Activated CD8-positive, alpha-beta memory T cell treated with anti-CD3 and anti-CD28 coated beads, Interleukin-2, amount 10 ng/mL, durations not matched to agents 7 days and 5 days (primary cell): ENCODE measurements at places on chromosomes 3 and 15.

GRCh38 chr3:6733699-6734394, 127.1 kb upstream of the GRM7 start:
- no peak for DNase-seq

DNA sequence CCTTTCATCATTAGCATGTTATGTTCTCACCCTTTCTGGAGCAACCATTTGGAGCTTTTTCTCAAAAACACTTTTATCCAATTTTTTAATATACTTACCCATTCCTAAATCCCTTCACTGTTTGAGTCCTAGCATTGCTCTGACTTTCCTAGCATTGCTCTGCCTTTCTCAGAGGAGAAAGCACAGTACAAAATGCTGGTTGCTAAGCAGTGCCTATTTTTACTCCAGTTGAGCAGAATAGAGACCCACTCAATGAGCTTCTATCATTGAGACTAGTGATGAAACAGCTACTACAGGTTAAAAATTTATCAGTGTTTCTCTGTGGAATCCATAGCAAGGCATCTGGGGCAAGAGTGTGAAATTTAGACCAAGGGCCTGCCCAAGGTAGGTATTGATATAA, 21.8 kb upstream of the IL1RAP start:
- no peak for DNase-seq

GRCh38 chr3:76134166-76134565, 348.8 kb upstream of the ZNF717 start:
- no peak for DNase-seq

GRCh38 chr3:157775446-157775845, 272.2 kb upstream of the VEPH1 start:
- DNase-seq = no peak

DNA sequence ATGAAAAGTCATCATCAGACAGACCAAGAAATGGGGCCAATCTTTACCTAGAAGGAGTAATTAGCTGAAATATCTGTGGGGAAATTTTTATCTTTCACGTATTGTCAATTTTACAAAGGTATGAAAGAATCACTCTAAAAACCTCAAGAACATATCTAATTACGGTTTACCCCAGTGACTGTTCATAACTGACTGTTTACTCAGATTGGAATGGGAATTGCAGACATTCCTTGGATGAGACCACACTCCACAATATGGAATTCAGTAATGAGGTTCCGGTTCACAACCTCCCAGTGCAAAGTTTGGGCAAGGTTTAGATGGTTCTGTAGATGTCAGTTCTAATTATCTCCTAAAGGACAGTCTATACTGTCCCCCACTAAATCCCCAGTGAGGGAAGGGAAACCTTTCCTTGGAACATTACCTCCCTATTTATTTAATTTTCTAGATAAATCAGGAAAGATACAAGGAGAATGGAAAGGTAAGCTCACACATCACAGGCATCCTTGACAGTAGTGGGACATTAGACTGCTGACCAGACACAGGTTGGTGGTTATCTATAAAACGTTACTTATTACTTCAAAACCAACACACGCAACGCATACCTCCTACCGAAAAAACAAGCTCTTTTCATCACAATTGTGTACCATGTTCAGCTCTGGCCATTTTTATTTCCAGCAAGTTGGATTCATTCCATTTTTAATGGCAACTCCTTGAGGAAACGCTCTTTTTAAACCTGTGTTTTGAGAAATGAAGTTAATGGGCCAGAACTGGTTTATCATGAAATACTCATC, 129.9 kb downstream of the RORA start:
- no peak for DNase-seq

- peak; percentile 54 for DNase-seq
Observed at GRCh38 chr3:42839616-42840015, 30.4 kb downstream of the ACKR2 start.

GRCh38 chr3:165256554-165257065, 60.4 kb upstream of the SLITRK3 start:
- DNase-seq = no peak

DNA sequence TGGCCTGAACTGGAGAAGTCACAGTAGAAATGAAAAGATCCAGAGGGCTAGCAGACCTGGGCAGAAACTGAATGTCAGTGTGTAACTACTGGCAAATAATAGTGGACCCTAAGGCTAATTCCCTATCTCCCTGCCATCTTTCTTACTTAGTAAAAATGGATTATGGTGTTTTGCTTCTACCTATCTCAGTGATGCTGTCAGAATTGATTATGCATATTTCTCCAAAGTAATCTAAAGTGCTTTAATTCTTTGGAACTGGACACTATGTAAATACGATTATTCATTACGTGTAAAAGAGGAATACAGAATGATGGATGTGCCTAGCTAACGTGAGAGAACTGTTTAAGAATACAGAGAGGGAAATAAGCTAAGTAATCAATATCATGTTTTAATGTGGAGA, 651.9 kb downstream of the NLGN1 start:
- no peak for DNase-seq

- DNase-seq = no peak
Observed at GRCh38 chr15:68874788-68875187, 54.1 kb upstream of the ANP32A start.

DNA sequence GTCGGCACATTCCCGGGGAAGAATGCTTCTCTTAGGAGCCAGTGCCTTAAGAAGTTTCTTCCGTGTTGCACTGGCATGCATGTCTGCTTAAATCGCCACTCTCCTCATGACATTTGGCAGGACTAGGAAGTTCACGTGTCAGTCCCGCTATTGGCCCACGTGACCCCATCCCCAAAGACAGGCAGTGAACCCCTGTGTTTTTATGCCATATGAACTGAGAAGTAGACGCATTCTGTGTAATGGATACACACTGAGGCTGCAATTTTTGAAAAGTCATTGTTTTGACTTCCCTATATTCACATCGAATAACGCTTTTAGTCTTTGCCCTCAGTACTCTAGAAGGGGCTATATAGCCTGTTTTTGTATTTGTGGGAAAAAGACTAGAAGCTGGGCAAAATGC, 125.6 kb upstream of the TBL1XR1 start:
- DNase-seq = no peak

GRCh38 chr3:29144807-29145206, 136.1 kb upstream of the RBMS3 start:
- DNase-seq = no peak

DNA sequence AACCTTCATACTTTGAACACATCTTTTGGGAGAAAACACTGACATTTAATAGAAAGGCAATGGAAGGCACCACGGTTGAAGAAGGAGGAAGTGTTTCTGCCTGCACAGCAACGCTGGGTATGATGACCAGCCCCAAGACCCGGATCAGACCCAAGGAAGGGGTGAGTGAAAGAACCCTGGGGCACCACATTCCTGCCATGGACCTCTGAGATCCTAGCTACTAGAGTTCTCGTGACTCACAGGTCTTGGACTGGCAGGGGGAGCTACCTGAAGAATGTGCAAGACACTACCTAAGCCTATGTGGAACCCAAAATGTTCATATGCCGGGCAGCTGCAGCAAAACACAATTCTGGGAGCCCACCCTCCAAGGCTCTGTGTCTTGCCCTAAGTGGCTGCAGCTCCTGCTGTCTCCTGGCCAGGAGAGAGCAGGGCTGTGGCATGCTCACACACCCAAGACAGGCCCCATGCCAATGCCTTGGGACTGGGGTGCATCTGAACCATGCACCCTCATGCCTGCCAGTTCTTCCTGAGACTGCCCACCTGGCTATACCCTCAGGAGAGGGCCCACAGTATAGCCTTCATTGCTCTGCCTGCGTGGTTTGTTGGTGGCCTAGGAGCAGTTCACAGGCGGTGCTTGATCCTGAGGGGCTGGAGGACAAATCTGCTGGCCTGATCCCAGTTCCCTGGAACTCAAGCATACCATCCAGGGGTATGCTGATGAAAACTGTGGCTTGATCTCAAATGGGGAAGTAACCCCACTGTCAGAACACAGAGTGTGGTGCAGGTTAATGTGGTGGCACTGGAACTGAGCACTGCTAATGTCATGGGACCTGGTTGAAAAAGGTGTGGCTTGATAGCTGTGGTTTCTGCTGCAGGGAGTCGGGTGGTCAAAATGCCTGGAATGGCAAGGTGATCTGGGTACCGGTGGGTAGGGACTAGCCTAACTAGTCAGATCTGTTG, 353.3 kb upstream of the ARHGEF26 start:
- no peak for DNase-seq

DNA sequence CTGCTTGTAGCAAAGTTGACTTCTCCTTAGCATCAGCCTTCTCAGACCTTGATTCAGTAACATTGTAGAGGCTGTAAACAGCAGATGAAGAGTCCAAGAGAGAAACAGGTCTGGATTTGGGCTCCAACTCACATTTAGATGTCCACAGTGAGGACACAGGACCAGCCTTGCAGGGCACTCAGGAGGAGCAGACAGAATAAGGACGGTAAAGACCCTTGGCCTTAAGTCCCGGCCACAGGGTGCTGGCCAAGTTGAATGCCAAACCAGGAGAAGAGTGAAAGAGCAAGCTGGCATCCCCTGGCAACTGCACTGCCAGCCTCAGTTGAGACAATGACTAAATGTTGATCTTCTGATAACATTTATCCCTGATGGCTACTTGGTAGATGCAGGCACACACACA, 136.3 kb downstream of the LRRK1 start:
- DNase-seq = no peak

DNA sequence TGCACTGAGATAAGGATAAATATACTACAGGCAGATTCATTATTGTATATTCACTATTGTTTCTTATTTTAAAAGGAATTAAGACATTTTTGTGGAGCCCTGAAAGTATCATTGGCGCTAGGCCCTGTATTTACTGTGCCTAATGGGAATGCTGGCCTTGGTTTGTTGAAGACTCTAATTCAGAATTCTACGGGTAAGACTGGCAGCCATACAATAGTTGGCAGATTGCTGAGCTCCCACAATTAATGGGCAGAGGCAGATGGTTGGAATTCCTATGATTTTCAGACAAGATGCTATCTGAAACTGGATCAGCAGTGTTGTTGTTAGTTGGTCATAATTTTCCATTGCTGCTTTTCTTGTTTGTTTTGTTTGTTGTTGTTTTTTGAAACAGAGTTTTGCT, 14.7 kb downstream of the PGBD4 start:
- DNase-seq = no peak

DNA sequence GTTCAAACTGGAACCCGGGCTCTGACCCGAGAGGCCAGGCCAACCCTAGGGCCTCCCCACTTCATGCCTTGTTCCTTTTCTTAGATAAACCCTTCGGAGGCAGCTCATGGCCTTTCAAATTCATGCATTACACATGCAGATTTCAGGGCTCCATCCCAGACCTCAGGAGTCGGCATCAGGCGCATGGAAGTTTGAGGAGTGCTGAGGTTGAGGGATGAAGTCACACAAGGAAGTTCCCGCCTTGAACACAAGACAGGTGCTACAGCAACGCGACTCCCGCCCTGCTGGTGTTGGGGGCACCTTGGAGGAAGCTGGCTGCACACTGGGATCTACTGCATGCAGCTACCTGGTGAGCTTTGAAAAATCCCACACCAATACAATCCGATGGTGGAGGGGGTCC, 245.2 kb upstream of the LYSMD4 start:
- DNase-seq = no peak

- no peak for DNase-seq
Observed at GRCh38 chr15:91857224-91857585, 3.7 kb downstream of the SLCO3A1 start.

DNA sequence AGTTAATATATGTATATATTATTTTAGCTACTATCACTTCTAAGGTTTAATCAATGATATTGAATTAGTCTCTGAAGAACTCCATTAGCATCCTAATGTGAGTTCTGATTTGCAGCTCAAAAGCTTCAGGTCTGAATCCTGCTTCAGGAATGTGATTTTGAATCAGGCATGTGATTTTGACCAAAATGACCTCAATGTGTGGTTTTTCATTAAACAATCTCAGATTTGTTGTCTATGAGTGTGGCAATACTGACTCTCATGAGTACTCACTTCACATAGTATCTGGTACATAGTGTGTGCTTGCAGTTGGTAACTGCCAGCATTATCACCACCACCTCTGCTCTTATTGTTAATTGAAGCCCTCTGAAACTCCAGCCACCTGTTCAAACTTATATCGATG, 251.0 kb downstream of the KCNH8 start:
- DNase-seq = no peak

GRCh38 chr3:105722943-105723556, 145.8 kb downstream of the CBLB start:
- DNase-seq = no peak

DNA sequence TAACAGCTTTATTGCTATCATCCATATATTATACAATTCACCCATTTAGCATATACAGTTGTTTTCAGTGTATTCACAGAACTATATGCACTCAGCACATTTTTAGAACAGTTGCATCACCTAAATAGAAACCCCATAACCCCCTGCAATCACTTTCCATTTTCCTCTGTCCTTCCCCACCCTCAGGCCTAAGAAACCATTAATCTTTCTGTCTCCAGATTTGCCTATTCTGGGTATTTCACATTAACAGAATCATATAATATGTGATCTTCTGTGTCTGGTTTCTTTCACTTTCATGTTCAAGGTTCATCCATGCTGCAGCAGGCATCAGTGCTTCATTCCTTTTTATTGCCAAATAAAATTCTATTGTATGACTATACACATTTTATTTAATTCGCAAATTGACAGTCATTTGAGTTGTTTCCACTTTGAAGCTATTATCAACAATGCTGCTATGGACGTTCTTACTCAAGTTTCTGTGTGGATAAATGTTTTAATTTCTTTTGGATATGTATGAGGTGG, 39.8 kb downstream of the ADAMTS17 start:
- DNase-seq = no peak

- no peak for DNase-seq
Observed at GRCh38 chr3:183211352-183211751, 41.7 kb upstream of the B3GNT5 start.

DNA sequence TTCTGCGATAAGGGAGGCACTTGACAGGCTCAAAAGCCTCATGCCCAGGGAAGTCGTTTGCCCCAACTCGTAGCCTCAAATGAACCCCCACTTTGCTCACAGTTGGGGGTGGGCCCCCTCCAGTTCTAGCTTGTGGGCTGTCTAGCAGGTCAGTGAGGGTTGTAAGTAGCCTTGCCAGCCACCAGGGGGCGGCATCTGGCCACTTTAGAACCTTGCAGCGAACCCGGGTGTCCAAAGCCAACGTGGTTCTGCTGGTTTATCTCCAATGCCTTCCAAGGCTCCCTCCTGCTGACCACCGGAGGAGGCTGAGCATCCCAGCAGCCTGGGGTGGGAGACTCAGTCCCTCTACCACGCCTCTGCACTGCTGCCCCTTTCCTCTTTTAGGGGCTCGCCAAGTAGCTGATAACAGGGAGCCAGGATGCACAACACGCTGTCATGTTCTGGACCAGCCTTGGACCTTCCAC, 9.2 kb upstream of the RBSN start:
- DNase-seq = peak; percentile 81

DNA sequence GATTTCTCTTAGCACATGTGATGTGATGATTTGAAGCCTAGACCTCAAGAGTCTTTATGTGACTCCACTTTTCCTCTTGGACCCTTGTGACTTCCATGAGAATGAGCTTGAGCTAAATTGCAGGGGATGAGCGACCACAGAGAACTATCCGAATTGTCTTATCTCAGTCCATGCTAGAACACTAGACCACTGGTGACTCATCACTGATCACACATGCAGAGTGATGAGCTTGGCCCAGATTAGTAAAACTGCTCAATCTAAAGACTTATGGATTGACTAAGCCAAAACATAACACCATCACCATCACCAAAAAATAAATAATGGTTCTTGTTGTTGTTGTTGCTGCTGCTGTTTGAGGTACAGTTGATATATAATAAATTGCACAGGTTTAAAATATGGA, 114.1 kb upstream of the CFAP20DC start:
- DNase-seq = no peak

GRCh38 chr15:33834892-33835743, 133.2 kb upstream of the CHRM5 start:
- no peak for DNase-seq
